ENCODE measurements at places on chromosomes 12 and 14. TPM values are rescaled to one million over a fixed set of nuclear protein-coding genes. Genes with fewer than 3 reads are reported as not detected.

DEGS2 gene
- total RNA-seq: 4.5 TPM

GPRC5D gene
- not detected for total RNA-seq

DNA sequence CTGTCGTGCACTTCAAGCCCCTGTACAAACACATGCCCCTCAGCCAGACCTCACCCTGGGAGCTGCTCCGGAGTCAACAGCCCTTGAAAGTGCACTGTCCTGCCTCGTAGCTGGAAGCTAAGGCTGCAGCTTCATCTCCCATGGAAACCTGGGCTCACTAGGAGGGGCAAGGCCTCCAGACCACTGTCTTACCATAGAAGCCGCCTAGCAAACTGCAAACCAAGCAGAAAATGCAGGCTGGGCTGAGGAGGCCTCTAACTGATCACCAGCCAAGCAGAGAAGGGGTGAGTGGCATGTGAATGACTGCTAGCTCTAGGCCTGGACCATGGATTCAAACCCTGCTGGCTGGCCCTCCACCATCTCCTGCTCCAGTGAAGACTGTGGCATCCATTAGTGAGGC lies 340.2 kb downstream of the CACNA1C start:
- no peak for DNase-seq

- no peak for DNase-seq
These were observed 468.4 kb upstream of the FOXG1 start for GRCh38 chr14:28298156-28298555.

DNA sequence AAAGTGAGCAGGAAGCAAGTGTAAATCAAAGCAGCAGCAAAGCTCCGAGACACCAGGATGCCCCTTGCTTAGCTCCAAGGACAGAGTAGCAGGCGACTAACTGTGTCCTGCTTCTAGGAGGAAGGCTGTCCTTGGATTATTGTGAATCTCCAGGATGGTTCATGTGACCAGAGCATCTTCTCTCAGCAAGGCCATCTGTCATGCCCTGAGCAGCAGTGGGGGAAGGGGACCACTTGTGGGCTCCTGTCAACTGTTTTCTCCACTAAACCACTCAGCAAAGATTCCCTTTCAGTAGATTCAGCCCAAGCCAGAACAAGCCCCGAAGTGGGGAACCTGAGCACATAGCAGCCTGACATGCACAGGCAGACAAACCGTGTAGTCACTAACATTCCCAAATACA lies 19.4 kb downstream of the MAP3K9 start:
- no peak for DNase-seq
